HFFc6 (cell line): ENCODE measurements at places on chromosomes 1 and 21.
A peak's percentile ranks its signal among the peaks of the same experiment; 100 is the strongest.

- no peak overlapping the region for H3K4me3 ChIP-seq
- no peak overlapping the region for H3K27ac ChIP-seq
- peaks cover 12% of the 10 kb centered on the region; the same call in 1 of the 2 replicates for H3K27me3 ChIP-seq
- DNase-seq = no peak
Observed at GRCh38 chr1:30754684-30755171, 2.8 kb downstream of the LAPTM5 start.

DNA sequence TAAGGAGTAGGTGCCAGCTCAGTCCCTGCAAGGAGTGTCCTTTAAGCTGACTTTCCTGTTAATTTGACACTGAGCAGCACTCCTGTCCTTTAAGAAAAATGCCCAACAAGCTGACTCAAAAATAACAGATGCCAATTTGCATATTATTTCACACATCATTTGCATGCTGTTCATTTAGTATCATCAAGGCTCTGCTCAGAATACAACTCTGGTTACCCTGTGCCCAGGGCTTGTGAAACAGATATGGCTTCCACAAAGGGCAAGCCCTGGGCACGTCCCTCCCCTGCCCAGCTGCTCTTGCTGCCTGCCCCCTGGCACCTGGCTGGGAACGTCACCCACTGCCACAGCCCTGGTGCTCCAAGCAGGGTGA lies 10.3 kb downstream of the KCNN3 start:
- H3K36me3 ChIP-seq = no peaks in the 10 kb centered on the region
- peaks cover 21% of the 10 kb centered on the region for H3K27me3 ChIP-seq
- DNase-seq = no peak
- H3K27ac ChIP-seq = no peak overlapping the region

DNA sequence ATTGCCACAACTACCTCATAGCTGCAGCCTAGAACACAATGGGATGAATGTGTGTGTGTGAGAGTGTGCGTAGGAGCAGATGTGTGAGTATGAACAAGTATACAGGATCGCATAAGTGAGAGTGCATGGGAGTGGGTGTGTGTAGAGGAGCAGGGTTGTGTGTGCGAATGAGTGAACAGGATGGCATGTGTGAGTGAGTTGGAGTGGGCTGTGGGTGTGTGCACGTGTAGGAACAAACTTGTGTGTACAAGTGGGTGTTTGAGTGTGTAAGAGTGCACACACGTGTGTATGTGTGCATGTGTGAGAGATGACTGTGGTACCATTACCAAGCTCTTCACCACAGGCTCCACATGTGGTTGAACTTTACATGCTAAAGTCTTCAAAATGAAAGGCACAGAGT lies 175.4 kb upstream of the EDN2 start:
- no peaks in the 10 kb centered on the region; the same call in 1 of the 2 replicates for H3K27me3 ChIP-seq
- no peak overlapping the region for H3K27ac ChIP-seq
- DNase-seq = no peak
- H3K4me3 ChIP-seq = no peak overlapping the region
- H3K36me3 ChIP-seq = no peaks in the 10 kb centered on the region

DNA sequence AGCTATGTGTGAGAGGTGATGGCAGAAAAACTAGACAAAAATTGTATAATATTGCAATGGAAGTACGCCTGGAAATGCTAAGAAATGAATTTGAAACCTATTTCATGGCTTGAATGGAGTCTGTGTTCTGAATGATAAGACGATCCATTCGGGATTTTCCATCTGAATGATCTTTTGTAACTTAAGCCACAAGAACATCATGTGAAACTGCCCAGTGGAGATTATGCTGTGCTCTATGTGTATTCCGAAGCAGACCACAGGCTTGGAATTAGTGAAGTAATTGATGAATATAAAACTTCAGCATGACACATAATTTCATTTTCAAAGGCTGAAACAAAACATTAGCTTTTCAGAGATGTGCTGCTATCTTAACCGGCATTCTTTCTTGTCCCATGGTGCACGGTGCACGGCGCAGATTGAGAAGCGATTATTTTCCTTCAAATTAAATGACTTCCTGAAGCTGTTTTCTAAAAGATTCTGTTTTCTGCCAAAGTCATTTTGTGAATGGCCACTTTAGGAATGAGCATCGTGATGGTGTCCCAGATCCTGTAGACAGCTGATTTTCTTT lies 652.9 kb downstream of the PLA2G4A start:
- no peak for DNase-seq
- no peak overlapping the region for H3K4me3 ChIP-seq
- no peaks in the 10 kb centered on the region for H3K36me3 ChIP-seq

DNA sequence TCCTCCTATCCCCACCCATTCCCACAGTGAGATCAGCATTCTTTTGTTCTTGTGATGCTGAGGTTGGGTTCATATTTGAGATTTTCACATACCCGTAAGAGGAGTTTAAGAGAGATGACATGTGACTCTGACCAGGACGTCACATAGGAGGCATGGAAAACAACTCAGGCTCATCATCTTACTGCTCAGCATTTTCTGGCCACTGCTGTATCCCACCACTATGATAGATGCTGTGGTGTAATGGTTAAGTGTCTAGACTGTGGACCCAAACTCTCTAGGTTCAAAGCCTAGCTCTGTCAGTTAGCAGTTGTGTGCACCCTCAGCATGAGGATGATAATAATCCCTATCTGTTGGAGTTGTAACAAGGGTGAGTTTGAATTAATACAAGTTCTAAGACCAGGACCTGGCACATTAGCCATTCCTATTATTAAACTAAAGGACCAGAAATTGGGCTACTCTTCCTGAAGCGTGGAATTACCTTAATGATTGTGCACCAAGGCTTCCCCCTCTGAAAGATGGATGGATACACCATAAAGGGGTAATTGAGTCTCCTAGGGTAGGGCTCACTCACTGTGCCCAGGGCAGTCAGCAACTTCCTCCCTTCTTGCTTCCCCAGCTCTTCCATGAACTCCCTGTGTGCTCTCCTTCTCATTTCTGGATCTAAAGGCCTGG lies 40.9 kb downstream of the LGR6 start:
- peaks cover 37% of the 10 kb centered on the region for H3K27me3 ChIP-seq
- H3K4me3 ChIP-seq = no peak overlapping the region
- no peaks in the 10 kb centered on the region for H3K36me3 ChIP-seq
- H3K27ac ChIP-seq = peak overlapping the region; percentile 98
- DNase-seq = peak; percentile 40

- DNase-seq = no peak
- H3K27me3 ChIP-seq = peaks cover 5% of the 10 kb centered on the region; the same call in 1 of the 2 replicates
- peaks cover 6% of the 10 kb centered on the region; the same call in 1 of the 2 replicates for H3K36me3 ChIP-seq
- peaks cover 14% of the 10 kb centered on the region for H3K4me1 ChIP-seq
Observed at GRCh38 chr1:75720325-75720724, 4.2 kb upstream of the ACADM start.
